Inflammatory macrophage treated with lipopolysaccharide for 4 hours (primary cell): ENCODE measurements at places on chromosomes 2 and 18.

GRCh38 chr2:28406276-28407096, 13.8 kb downstream of the FOSL2 start:
- DNase-seq: peak; percentile 97

- DNase-seq: no peak
Observed at GRCh38 chr2:111049792-111050640, 70.7 kb upstream of the BCL2L11 start.

GRCh38 chr2:218754201-218754600, 27.7 kb upstream of the CYP27A1 start:
- DNase-seq: no peak

DNA sequence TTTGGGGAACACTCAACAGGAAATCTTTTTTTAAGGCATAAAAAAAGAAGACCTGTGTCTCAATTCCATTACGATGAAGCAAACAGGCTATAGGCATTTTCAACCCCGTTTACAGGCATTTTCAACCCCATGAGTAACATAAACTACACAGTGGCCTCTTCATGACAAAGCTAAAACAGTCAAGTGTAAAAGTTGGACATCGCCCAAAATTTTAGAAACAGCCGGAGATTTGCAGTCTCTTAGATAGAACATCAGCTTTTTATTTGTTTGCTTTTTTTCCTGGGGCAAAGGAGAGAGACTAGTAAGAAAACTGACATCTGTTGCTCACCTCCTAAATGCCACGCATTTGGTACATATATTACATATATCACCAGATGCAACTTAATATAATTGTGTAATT, 173.7 kb downstream of the CMPK2 start:
- DNase-seq: no peak

DNA sequence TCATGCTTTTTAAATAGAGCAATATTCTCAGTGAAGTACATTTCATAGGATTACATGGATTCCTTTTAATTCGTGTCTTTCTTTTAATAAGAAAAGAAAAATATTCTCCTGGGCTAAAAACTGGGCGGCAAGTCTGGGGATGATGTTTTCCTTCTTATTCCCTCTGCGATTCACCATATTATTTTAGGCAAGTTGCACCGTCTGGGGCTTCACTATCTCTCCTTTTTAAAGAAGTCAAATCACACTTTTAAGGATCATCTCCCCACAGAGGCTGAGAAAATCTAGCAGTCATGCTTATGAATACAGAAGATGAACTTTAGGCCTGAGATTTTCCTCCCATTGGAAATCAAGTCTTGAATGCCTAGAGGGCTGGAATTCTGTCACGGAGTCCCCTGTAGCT, 104.1 kb downstream of the COPS8 start:
- DNase-seq: no peak

- peak; percentile 97 for DNase-seq
Observed at GRCh38 chr2:222860740-222861410, at the start of gene ACSL3. ACSL3 (plus strand) TSS chr2:222861036; CDS start chr2:222908773, 47,737 bp downstream.

- DNase-seq: no peak
Observed at GRCh38 chr2:99448556-99448955, 41.3 kb downstream of the REV1 start.

DNA sequence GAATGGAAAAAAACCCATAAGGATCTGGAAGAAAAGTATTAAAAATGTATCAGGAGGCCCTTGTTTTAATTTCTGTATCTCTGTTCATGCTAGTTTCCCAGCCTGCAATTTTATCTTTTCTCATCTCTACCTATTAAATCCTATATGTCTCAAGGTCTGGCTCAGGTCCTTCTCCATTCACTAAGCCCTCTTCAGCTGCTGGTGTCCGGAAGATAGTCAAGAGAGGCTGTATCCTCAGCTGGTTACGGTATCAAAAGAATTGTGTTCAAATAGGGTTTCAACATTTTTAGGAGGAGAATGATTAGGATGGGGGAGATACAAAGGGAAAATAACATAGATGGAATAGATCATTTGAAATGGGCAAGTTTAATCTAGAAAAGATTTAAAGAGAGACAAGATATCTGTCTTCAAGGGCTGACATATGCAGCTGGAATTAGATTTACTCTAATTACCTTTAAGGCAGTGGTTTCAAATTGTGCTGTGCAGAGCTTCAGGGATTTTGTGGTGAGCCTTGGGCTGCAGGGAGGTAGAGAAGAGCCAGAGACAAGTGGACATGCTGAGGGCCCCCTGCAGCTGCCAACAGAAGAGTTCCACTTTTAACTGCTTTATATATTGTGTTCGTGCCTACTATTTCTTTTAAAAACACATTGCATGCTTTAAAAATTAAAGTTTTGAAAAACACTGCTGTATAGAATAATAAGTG, 24.1 kb downstream of the GREB1L start:
- DNase-seq: no peak

GRCh38 chr2:109295070-109295780, 166.2 kb downstream of the SH3RF3 start:
- DNase-seq: no peak

DNA sequence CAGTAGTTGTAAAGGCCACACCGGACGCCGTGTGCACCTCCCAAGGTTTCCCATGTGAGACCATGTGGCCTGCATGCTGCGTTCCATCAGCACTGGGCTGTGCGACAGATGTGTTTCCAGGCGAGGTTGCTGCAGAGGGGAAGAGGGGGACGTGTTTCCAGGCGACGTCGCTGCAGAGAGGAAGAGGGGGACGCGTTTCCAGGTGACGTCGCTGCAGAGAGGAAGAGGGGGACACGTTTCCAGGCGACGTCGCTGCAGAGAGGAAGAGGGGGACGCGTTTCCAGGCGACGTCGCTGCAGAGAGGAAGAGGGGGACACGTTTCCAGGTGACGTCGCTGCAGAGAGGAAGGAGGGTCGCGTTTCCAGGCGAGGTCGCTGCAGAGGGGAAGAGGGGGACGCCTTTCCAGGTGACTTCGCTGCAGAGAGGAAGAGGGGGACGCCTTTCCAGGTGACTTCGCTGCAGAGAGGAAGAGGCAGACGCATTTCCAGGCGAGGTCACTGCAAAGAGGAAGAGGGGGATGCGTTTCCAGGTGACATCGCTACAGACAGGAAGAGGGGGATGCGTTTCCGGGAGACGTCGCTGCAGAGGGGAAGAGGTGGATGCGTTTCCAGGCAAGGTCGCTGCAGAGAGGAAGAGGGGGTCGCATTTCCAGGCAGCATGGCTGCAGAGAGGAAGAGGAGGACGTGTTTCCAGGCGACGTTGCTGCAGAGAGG, 24.5 kb downstream of the NFATC1 start:
- DNase-seq: no peak

DNA sequence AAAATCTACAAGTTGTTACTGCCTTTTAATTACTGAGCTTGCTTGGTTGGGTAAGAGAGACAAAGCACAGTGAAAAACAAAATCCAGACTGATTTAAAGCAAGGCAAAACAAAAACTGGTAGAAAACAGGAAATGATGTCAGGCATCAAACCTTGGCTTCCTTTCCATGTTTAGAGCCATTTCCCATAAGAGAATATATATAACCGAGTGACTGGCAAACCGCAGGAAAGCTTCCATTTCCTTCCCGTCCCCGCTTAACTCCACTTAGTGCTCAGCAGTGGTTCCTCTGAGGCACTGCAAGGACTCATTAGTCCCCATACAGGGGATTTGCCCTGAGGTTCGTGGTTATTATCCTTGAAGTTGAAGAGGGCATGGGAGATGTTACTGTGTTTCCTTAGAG, 446.3 kb downstream of the LPIN1 start:
- peak; percentile 59 for DNase-seq
